Osteocyte (in vitro differentiated cells): ENCODE measurements at places on chromosomes 12 and 14.

- no peak for DNase-seq
Measured at GRCh38 chr14:30440961-30441360, 118.0 kb upstream of the G2E3 start.

GRCh38 chr14:54662491-54663133 is 95.7 kb downstream of the SAMD4A start:
- DNase-seq = no peak

GRCh38 chr12:109476807-109477184 is 304 bp downstream of the KCTD10 start:
- DNase-seq = no peak

DNA sequence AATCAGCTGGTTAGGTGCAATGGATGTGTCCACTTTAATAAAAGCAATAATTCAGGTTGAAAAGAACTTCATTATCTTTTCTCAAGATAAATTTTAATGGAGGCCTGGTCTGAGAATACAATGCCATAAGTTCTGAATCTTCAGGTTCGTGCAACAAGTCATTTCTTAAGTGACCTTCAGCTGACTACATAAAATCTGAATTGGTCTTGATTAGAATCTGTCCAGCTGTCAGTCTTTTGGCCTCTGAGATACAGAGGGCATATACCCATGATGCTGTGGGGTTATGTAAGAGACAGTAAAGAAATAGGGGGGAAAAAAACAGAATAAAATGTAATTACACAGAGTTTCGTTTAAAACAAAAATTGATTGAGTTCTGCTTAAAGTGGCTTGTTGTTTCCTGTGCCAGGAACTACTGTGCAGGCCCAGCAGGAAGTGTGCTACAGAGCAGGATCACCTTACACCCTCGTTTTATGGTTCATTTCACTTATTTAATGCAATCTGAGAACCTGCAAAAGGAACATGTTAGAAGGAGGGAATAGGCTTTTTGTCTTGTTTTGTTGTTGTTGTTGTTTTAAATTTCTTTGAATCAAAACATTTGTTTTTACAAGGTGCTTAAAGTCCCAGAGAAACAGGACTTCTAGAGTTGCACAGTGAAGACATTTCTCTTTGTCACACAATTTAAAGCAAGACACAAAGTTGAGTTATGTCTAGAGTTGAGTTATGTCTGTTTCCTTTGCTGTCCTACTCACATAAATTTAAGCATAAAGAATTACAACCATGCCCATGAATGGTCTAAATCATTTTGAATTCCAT is 64.2 kb downstream of the LGR5 start:
- no peak for DNase-seq

- no peak for DNase-seq
Measured at GRCh38 chr14:59905188-59905587, 14.8 kb upstream of the LRRC9 start.

DNA sequence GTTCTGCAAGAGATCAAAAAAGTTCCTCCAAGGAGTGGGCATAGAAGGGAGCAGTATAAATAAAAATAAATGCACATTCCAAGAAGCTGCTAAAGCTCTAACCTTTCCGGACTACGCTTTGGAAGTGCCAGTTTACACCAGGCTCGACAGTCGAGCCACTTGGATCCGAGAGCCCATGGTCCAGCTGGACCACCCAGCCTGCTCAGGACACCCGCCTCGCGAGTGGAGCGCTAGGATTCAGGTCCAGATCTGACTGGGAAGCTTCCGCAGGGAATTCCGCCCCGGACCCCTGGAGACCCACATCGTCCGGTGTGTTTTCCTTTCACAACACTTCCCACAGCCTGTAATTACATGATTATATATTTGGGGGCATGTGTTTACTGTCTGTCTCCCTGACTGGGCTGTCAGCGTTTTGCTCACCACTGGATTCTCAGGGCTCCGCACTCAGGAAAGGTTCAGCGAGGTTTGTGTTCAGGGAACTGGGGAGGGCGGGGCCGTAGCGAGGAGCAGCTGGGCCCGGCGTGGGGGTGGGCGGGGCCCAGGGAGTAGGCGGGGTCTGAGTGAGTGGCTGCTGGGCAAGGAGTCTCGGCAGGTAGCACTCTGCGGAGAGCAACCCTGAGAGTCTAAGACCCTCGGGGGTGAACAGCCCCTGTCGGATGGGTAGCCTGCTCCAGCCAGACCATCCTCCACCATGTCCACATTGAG is 52.3 kb upstream of the TMEM263 start:
- DNase-seq = no peak

DNA sequence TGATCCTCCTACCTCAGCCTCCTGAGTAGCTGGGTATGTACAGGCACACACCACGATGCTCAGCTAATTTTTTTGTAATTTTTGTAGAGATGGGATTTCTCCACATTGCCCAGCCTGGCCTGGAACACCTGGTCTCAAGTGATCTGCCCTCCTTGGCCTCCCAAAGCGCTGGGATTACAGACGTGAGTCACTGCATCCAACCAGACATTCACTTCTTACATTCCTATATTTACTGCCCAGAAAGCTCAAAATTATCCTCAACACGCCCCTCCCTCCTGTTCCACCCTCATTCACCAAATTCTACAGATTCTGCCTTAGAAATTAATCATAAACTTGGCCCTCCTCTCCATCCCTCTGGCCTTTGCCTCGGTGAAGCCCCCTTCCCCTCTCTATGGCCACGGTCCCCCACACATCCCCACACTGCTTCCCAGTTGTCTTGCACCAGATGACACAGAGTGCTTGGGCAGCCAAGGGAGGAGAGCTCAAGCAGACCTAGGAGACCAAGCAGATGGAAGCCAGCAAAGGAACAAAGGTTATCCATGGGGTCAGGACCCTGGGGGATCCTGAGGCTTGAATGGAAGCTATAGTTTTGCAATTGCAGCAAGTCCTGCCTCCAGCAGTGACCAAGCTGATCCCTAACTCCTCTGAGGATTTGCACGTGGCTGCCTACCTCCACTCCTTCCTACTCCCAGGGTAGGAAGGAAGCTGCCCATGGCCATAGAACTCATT is 213.2 kb upstream of the FOXN3 start:
- no peak for DNase-seq

DNA sequence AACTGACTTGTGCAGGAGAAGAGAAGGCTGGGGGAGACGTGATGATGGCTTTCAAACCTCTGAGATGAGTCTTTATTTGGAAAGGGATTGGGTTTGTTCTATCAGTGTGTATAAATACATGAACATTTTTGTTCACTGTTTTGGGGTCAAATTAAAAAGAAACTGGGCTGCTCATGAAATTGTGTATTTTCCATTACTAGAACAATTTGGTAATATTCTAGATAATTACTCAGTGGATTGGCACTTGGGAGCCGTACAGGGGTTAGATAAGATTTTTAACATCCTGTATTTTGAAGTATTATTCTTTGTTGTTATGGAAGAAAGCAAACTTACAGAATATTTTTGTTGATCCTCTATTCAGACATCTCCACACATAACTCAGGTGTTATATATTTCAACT is 340.6 kb downstream of the PRKD1 start:
- no peak for DNase-seq

DNA sequence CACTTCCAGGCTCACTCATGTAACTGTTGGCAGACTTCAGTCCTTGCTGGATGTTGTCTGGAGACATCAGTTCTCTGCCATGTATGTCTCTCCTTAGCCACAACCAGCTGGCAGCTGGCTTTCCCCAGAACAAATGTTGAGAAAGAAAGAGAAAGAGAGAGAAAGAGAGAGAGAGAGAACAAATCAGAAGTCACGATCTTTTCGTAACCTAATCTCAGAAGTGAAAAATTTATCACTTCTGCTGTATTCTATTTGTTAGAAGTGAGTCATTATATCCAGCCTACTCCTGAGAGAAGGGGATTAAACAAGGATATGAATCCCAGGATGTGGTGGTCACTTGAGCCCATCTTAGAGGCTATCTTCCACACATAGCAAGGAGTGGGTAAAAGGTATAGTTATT is 101.2 kb downstream of the BTG1 start:
- DNase-seq = no peak

- no peak for DNase-seq
Measured at GRCh38 chr14:93967637-93968250, 8.6 kb downstream of the ASB2 start.

DNA sequence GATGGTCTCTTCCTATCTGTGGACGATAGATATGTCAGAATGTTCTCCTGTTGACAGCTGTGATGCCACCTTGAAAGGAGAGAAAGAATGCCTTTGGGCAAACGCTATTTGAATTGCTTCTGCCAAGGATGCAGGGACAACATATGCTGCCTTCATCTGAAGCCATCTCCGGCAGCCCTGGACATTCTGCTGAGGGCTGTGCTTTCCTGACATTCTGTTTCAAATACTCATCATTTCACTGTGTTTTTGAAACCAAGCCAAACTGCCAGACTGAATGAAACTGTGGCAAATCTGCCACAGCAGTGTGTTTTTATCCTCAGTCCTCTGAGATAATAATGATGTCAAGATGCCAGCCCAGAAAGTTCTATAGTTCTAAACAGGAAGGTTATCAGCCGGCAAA is 85.8 kb upstream of the BCAT1 start:
- DNase-seq = no peak

- DNase-seq = peak; percentile 73
Measured at GRCh38 chr12:34208331-34209258, 186.3 kb downstream of the ALG10 start.

GRCh38 chr12:65259501-65259900 is 19.0 kb upstream of the MSRB3 start:
- no peak for DNase-seq

- no peak for DNase-seq
Measured at GRCh38 chr12:122951406-122951805, 14.9 kb downstream of the ABCB9 start.
